ENCODE measurements at places on chromosomes 6 and 20. TPM values are rescaled to one million over a fixed set of nuclear protein-coding genes. Genes with fewer than 3 reads are reported as not detected.

DNA sequence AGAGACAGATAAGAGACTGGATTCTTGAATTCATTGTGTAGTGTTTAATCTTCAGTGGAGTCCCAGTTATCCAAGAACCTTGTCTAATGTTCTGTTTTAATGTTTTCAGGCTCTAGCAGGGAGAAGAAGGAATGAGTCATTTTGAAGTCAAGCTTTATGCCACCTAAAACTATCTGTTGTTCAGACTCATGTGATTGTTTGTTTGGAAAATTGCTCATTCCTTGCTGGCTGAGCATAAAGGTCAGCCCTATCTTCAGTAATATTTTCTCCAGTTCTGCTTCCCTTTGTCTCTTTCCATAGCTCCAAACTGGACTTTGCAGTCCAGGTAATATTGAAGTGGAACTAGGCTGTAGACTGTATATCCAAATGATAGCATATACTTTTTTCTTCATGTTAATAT is 34.2 kb downstream of the CLVS2 start:
- DNase-seq = no peak
- H3K4me1 ChIP-seq = no peaks in the 10 kb centered on the region
- no peak overlapping the region for H3K27ac ChIP-seq
- no peak overlapping the region for H3K4me3 ChIP-seq
- H3K36me3 ChIP-seq = no peaks in the 10 kb centered on the region

DNA sequence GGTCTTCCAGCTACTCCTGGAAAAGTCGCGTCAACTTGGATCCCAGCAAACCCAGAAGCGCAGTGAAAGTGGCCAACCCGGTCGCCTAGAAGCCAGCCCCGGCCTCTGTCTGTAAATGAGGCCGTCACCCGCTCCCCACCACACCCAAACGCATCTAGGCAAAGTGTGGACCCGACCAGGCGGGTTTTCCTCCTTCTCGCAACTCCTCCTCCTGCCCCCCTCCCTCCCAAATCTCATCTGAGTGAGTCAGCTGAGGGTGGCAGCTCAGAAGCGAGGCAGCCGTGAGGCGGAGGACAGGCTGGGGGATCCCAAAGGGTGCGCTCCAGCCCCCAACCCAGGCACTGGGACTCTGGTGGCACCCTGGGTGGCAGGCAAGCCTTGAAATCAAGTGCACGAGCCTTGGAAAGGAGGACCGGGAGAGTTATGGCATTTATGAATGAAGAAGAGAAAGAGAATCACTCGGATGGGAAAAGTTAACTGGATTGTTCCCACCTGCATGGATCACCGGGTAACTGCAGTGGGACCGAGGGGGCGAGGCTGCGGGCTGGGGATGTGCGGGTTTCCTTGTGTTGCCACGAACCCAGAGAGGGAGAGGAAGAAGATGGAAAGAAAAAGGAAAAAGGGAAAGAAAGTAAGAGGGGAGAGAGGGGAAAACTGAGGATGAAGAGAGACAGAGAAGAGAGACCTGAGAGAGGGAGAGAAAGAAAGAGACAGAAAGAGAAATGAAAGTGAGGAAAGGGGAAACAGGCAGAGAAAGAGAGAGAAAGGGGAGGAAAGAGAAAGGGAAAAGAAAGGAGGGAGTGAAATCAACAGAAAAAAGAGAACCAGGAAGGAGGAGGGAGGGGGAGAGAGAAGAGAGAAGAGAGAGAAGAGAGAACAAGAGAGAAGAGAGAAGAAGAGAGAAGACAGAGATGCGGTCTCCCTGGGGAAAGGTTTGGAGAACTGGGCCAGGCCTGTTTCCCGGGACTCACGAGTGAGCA is at the start of gene APCDD1L:
Gene APCDD1L, minus strand, starts transcription at position 167 of the 980 bp plus-strand sequence. CDS start 692 bp downstream, outside the sequence.
- H3K27ac ChIP-seq = no peak within 1 kb of the TSS
- H3K36me3 ChIP-seq = no peaks in the 10 kb centered on the region
- H3K4me1 ChIP-seq = no peaks in the 10 kb centered on the region
- H3K27me3 ChIP-seq = peaks cover 7% of the 10 kb centered on the region
- H3K4me3 ChIP-seq = no peak within 1 kb of the TSS

DNA sequence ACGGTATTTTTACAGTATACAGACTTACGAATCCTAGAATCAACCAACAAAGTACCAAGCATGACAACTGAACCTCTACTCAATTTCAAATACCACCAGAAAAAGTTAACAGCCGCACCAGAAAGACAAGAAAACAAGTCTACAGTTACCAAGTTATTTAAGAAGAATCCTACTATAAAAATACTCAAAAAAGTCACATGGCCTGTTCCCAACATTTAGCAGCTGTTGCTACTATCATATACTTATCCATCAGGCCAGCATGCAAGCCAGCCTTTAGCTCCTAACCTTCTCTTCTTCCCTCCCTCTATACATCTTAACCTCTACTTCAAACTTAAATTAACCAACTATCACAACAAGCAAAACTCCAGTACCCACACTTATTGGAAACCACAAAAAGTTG is 1.9 kb downstream of the SYNCRIP start:
- peaks cover 36% of the 10 kb centered on the region for H3K36me3 ChIP-seq
- no peak overlapping the region for H3K4me3 ChIP-seq
- H3K27me3 ChIP-seq = no peaks in the 10 kb centered on the region
- DNase-seq = no peak
- H3K4me1 ChIP-seq = peaks cover 52% of the 10 kb centered on the region

- no peaks in the 10 kb centered on the region for H3K27me3 ChIP-seq
- no peaks in the 10 kb centered on the region for H3K4me1 ChIP-seq
- no peak overlapping the region for H3K4me3 ChIP-seq
- no peaks in the 10 kb centered on the region for H3K36me3 ChIP-seq
- DNase-seq = no peak
These were observed 715.1 kb downstream of the PTPRT start for GRCh38 chr20:42474646-42475045.

- H3K27ac ChIP-seq = no peak overlapping the region
- no peaks in the 10 kb centered on the region for H3K4me1 ChIP-seq
- no peak for DNase-seq
These were observed 12.0 kb downstream of the SPINT3 start for GRCh38 chr20:45503403-45503802.

FAM217B gene
- 44.1 TPM for total RNA-seq

PCK1 gene
- total RNA-seq = not detected

AVP gene
- total RNA-seq = not detected

GSTA2 gene
- total RNA-seq = not detected

FOXQ1 gene
- not detected for total RNA-seq

All from CD4-positive, alpha-beta memory T cell (primary cell).